HCT116 (cell line): ENCODE measurements at places on chromosomes 5 and 9. TPM values are rescaled to one million over a fixed set of nuclear protein-coding genes. Genes with fewer than 3 reads are reported as not detected.
A peak's percentile ranks its signal among the peaks of the same experiment; 100 is the strongest.

The LCP2 gene
- total RNA-seq: 0.61 TPM

The TLX3 gene
- total RNA-seq: 4.6 TPM

The HCN1 gene
- 0.10 TPM for total RNA-seq

The QRFP gene
- not detected for total RNA-seq

The CTXN3 gene
- not detected for total RNA-seq

DNA sequence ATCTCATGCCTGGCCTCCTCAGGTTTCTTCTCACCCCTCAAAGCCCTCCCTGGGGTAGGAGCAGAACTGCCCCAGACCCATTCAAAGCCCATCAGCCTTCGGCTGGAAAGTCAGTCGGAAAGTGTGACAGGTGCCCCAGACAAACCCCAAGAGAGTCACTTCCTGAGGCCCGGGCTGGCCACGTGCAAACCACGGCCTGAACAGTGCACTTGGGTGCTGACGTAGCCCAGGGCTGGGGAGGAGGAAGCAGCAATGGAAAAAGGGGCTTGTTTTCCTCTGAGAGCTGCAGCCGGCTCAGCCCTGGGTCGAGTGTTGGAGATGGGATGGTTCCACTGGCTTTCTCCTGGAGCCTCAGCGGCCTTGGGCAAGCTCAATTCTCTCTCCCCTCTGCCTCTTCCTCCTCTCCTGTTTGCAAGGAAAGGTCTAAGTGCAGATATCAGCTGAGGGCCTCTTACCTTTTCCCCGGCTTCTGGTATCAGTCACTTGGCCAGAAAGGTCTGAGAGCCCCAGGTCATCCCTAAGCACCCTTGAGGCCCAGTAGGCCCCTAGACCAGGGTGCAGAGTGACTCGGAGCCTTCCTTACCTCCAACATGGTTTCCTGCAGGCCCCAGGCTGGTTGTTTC lies 5.9 kb upstream of the EGR1 start:
- no peak for DNase-seq

- DNase-seq: peak; percentile 23
Observed at GRCh38 chr9:34929506-34930102, 28.5 kb upstream of the PHF24 start.

DNA sequence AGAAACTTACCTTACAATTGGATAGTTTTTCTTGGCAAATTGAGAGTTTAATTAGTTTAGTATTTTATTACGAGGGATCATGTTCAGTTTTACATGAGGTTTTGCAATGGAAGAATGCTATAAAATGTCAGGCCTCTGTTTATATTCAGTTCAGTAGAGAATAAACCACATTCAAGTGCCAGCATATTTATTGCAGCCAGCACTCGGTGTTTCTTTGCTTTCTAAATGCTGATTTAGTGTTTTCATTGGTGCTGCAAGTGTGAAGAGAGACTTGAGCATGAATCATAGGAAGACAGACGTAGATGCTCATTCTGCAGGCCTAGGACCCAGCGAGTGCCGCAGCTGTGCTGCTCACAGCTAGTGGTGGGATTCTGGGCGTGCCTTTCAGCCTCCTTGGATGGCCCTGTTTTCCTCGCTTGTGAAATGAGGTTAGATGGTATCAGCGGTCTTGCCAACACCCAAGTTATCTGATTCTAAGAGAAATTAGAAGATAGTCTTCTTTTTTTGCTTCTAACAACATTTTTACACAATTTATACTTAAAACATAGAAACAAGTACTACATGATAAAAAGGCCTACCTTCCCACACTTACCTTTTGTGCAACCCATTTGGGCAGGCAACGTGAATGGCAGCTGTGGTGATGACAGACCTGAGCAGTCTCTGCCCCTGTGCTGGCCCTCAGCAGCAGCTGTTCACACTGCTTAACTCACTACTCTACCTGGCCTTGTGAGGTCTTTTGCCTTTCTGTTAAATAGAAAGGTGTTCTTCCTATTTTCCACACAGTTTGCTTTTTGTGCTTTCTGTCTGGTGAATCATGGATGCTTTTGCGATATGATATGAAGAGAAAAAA lies 26.8 kb upstream of the TNFAIP8 start:
- DNase-seq: no peak

DNA sequence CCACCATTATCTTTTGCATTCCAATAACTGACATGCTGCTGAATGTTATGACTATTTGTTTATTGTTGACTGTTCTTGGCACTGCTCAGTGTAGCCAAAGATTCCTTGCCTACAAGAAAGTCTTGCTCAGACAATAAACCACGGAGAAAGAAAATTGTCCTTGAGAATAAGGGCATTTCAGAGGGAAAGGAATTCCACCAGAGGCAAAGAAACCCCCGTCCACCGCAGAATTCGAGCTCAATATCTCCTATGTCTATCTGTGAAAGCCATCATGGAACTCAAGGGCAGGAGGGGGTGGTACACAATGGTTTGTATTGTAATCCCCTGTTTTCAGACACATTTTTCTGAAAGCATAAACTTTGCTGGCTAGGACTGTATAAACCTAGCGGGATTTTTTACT lies 70.3 kb upstream of the ADAMTS16 start:
- no peak for DNase-seq

DNA sequence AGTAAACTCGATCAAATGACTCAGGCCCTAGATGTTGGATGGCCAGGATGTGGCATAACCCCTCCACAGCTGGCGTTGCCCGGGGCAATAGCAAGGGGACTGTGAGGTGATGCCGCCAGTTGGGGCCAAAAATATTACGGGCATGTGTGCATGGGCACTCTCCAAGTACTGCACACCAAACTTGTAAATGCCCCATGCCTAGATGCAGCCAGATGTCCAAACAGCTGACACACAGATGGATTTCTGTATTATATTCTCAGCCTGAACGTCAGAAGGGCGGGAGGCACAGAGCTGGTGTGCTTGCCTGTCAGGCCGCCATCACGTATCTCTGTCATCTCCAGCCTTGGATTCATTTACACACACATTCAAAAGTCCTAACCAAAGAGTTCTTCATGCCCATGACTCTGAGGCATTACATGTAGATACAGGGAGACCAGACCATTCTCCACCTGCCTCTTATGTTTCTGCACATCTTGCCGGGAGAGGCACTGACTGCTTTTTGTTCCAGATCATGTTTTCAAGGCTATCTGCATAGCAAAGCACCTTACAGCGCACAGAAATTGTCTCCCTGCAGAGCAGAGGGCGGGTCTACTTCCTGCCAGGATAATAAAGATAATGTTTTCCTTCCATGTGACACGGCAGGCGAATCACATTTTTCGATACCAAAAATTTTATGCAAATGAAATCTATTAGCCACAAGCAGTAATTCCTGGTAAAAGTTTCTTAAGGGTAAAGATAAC lies 200.9 kb upstream of the ADAMTS16 start:
- DNase-seq: no peak

DNA sequence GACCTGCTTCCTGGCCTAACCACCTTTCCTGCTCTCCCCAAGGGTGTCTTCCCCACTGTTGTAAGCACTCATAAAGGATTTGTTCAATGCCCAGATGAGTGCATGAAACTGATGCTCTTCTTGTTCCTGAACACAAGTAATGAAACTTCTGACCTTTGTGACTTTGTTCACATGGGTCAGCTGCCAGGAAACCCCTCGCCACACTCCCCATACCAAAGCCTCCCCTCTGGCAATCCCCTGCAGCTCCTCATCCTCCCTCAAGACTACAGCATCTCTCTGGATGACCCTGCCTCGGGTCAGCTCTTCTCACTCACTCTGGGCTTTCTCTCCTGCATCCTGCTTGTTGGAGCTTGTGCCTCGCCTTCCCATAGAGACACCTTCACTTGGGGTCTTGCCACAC lies 72.2 kb upstream of the SPTLC1 start:
- DNase-seq: no peak

DNA sequence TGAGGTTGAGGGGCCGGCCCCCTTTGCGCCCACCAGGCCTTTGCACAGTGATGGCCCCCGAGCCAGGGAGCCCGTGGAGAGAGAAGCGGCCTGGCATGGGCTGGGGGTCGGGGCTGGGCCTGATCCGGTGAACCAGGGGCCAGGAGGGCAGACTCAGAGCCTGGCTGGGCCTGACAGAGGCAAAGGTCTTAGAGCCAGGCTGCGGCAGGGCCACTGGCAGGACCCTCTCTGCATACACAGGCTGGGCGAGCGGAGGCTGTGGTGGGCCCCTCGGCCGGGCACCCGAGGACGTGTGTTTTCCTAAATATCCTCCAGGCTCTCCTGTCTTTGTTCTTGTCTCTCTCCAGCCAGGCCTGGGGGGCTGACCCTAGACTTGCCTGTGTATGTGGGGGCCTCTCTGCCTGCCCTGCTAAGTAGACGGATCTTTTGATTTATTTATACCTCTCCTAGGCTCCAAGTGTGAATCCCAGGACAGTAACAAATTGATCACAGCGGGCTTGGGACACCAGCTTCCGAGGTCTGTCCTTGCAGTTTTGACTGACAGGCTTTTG lies 933 bp downstream of the NEK6 start:
- no peak for DNase-seq

DNA sequence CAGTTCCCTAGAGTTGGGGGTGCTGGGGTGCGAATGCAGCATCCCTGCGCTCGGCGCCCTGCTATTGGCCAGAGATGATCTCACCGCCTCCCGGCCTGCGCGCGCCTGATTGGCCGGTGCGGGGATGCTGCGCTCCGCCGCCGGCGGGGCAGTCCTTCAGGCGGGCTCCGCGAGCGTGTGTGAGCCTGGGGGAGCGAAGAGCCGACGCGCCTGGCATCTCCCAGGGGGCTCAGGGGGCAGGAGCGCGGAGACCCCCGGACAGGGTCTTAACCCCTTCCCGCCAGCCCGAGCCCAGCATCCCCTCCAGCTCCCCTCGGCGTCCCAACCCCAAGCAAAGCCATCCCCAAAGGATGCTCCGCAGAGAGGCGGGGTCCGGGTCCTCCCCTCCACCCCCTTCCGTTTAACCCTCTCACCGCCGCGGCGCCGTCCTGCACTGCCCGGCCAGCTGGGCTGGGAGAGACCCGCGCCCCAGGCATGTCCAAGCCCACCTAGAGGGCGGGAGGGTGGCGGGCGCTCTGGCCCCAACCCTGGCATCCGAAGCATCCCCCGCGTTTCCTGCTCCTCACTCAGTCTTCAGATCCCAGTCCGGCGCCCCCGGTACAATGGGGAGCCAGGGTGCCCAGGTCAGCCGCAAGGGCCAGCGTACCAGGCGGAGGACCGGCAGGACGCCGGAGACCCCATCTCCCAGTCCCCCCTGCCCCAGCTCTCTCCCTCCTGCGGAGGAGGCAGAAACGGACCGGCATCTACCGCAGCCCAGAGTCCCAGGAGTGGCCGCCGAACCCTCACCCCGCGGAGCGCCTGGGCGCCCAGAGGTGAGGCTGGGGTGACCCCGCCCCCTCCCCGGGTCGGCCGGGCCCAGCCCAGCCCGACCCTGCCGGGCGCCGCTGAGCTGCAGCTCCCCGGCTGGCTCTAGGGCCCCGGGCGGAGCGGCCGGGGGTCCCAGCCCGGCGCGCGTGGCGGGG lies 19.3 kb upstream of the TOR2A start:
- DNase-seq: no peak

GRCh38 chr5:95817430-95817829 lies 5.1 kb downstream of the GLRX start:
- DNase-seq: no peak

DNA sequence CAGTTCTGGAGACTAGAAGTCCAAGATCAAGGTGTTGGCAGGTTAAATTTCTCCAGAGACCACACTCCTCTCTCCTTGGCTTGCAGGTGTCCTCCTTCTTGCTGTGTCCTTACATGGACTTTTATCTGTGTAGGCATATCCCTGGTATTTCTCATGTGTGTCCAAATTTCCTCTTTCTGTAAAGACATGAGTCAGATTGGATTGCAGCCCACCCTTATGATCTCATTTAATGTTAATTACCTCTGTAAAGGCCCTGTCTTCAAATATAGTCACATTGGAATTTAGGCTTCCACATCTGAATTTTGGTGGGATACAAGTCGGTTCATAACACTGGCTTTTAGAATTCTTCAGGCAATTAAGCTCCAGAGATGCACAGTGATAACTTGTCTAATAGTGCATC lies 322.2 kb upstream of the GRIA1 start:
- no peak for DNase-seq

- DNase-seq: no peak
Observed at GRCh38 chr5:95673081-95673480, 9.7 kb downstream of the SPATA9 start.

DNA sequence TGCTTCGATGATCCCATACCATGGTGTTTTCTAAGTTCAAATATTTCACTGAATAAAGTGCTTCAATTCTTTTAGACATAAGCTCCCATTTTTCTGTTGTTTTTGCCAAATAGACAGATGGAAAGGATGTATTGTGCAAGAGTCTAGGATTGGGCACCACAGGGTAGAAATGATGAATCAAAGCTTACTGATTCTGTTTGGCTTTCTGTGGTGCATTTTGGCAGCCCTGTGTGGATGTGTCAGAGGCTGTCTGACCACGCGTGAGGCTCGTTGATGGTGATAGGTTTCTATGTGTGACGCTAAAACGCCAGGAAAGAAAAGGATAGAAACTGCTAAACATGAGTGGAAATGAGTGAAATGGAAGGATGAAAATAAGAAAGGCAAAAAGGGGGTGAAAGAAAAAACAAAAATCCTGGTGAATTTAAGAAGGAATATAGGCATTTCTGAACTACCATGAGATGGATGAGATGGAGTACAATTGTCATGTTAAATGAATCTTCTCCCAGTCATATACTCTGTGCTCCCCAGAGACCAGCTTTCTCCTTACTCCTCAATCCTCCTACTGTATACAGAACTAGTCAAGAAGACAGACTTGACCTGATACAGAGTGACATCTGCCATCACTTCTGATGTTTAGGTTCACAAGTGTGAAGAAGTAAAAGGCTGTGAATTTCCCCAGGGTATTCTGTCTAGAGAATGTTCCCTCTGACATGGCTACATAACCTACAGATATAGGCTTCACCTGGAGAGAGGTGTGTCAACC lies 54.4 kb downstream of the ANKH start:
- DNase-seq: no peak

DNA sequence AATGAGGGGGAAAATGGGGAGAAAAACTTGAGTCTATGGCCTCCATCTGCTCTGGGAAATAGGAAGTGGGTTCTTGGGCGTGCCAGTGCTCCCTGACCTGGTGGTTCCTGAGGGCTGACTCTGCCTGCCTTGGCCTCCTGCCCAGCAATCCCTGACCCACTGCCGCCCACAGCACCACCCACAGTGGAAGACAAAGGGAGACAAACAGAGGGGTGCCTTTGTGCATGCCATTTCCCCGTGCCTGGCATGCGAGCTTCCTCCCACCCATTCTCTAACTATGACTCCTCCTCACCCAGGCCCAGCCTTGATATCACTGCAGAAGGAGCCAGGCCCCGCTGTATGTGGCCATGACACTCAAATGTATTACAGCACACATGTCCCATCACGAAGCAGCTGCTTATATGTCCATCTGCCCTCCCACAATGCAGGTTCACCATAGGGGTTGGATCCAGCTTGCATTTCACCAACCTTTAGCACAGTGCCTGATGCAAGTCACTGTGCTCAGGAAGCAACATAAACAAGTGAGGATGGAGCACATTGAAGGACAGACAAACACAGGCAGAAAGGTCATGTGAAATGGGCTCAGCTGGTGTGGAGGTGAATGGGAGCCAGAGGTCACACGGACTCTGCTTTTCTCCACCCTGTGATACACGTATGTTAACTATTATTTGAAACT lies 84.4 kb downstream of the ADRB2 start:
- DNase-seq: peak; percentile 38

GRCh38 chr9:74576176-74576575 lies 79.0 kb downstream of the RORB start:
- DNase-seq: no peak
